ENCODE measurements at places on chromosomes 1 and 21. TPM values are rescaled to one million over a fixed set of nuclear protein-coding genes. Genes with fewer than 3 reads are reported as not detected.

Gene ENAH
- 0.43 TPM for total RNA-seq

DNA sequence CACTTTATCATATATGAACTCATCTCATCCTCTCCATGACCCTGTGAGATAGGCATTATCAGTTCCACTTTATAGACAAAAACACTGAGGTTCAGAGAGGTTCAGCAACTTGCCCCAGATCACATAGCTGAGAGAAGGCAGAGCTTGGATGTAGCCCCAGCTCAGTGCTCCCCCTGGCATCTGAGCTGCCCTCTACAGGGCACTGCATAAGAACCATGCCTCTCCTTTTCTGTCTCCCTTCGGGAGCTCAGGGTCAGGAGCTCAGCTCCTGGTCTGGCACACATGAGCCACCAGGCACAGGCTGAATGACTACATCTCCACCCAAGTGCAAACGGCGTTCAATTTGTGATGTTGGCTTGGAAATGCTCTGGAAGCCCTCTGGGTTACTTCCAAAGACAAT, 16.9 kb downstream of the RAB7B start:
- no peak for DNase-seq

Gene HSD3B2
- total RNA-seq = not detected

DNA sequence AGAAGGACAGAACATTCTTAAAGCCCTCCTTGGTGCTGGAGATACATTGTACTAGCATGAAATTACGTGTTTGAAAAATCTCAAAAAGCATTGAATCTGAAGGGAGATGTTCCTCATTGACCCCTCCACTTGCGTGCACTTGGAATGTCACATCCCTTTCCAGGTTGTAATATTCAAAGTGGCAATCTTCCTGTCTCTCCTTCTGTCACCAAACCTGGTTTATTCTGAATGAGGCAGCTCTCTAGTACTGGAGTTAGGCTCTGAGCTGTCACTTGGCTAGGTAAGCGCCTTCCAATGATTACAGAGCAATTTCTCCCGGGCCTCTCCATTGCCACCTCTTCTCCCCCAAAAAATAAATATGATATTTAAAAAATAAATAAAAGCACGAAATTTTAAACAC, 855 bp downstream of the DSCAM start:
- no peak for DNase-seq

DNA sequence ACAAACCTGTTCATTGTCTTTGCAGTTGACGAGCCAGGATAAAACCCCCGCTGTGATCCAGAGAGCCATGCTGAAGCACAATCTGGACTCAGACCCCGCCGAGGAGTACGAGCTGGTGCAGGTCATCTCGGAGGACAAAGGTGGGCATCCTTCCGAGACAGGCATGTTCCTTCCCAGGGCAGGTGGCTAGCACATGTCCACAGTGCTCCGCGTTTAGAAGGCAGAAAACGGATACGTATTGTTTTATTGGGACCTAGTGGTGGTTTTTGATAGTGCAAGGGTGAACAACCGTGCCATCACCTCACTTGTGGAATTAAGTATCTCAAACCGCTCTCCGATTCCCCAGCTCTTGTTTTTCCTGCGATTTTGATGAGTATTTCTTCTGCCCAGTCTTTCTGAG, 115.3 kb downstream of the COLGALT2 start:
- DNase-seq = no peak

DNA sequence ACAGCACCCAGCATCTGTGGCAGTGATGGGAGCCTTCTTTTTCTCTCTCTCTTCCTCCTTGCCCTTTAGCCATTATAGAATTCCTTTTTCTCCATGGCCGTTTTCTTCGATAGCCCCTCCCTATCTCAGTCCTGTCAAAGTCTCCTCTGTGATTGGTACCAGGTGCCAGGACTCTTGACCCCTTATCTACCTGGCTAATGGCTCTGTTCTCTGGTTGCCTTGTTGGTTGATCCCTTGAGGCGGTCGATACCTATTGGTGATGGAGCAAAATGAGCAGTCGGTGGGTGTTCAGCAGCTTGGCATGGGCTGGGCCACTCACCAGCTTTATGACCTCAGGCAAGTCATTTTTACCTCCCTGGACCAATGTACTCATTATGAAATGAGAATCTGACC, 2.0 kb downstream of the ATF3 start:
- no peak for DNase-seq

Gene RPS6KA1
- total RNA-seq = 163 TPM

GRCh38 chr1:216785737-216786136, 62.5 kb upstream of the ESRRG start:
- DNase-seq = no peak

- no peak for DNase-seq
Observed at GRCh38 chr1:218424502-218424901, 79.4 kb downstream of the TGFB2 start.

DNA sequence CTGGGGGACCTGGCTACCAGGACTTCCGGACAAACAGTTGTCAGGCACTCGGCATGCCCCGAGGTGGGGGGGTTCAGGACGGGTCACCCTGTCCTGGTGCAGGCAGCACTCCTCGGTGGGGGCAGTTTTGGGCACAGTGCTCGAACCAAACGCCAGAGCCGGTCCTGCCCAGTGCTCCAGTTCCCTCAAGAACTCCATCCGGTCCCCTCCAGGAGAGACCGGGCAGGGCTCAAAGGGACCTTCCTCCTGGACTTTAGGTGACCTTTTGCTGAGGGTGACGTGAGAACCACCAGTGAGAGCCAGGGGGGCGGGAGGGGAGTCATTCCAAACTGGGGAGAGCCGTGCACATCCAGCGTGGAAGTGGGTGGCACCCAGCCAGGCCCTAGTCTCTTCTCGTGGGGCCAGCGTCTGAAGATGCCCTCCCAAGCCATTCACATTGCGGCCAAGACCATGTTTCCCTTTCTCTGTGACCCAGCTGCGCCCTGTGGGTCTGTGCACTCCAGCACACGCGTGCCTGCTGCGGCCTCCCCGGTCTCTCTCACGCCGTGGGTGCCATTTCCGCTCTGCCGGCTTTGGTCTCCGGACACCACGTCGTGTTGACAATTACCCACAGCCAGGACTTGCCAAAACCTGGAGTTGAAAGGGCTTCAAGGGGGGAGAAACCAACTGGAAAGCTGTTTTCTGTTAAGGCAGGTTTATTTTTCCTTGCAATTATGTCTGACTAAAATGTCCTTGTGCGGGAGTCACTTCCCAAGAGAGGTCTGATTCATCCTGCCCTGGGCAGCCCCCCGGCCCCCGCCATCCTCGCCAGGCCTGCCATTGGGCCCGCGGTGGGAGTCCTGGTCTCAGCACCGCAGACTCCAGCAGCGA, 178.8 kb upstream of the ARHGEF16 start:
- DNase-seq = no peak

- no peak for DNase-seq
Observed at GRCh38 chr1:183734543-183735036, 70.3 kb upstream of the RGL1 start.

DNA sequence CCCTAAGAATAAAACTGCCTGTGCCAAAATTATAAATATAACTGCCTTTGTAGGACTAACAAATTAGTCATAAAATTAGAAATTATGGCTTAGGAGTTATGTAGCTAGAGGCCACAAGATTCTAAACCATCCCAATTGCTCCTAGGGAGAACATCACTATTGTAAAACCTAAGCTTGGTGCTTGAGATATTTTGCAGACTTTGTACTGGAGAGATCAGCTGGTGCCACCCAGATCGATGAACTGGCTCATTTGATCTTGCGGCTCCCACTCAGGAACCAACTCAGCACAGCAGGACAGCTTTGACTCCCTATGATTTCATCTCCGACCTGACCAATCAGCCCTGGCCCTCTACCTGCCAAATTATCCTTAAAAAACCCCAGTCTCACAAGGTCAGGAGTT, 30.6 kb downstream of the HHAT start:
- DNase-seq = no peak

Gene GNAT2
- total RNA-seq = 0.23 TPM

Gene IL6R
- 5.7 TPM for total RNA-seq

- DNase-seq = no peak
Observed at GRCh38 chr1:35470977-35471613, 86.1 kb downstream of the KIAA0319L start.

DNA sequence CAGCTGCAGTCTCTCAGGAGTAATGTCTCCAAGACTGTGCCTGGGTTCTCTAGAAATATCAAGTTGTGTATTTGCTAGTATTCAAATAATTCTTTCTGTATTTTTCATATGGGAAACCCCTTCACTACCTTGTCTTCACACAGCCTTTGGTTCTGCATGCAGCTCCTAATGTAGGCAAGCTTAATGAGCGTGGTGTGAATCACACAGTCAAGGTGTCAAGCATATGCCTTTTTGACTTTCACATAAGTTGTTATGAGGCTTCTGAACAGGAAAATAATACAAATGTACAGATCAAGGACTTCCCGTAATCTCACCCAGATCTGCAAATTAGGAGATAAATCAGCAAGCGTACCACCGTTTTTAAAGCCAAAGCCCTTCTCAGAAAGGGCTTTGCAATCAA, at the start of gene FCRL3:
FCRL3 (minus strand) TSS at position 38 of the 400 bp plus-strand sequence. CDS start 280 bp downstream, outside the sequence.
- no peak for DNase-seq

- no peak for DNase-seq
Observed at GRCh38 chr1:176055398-176055797, 151.7 kb downstream of the COP1 start.

GRCh38 chr21:36783612-36784374, 84.9 kb downstream of the SIM2 start:
- DNase-seq = no peak

Gene P3R3URF
- not detected for total RNA-seq

Gene USH2A
- not detected for total RNA-seq

GRCh38 chr1:237779356-237779755, 111.4 kb downstream of the ZP4 start:
- no peak for DNase-seq

DNA sequence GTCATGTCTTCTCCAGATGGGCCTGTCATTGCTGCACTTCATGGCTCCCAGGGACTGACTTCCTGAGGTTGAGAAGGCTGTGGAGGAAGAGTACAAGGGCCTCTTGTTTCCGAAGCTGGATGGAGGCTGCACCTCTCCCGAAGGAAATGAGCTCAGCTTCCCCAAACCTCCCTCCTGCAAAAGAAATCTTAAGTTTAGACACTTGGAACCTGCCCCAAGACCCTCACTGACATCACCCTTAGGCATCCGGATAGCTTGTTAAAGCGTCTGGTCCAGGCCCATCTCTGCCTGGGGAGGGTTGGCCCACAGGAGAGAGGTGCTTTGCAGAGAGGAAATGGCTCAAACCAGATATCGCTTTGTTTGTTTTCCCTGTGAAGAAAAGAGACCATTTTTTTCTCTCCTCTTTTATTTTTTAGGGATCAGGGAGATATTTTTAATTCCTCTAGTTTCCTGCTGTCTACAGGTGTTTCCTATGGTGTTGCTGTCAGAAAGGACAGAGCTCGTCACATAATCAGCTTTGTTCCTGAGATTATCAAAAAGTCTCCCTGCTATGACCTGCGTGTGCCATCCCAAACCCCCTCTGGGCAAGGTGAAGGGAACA, 25.0 kb downstream of the RCSD1 start:
- no peak for DNase-seq

DNA sequence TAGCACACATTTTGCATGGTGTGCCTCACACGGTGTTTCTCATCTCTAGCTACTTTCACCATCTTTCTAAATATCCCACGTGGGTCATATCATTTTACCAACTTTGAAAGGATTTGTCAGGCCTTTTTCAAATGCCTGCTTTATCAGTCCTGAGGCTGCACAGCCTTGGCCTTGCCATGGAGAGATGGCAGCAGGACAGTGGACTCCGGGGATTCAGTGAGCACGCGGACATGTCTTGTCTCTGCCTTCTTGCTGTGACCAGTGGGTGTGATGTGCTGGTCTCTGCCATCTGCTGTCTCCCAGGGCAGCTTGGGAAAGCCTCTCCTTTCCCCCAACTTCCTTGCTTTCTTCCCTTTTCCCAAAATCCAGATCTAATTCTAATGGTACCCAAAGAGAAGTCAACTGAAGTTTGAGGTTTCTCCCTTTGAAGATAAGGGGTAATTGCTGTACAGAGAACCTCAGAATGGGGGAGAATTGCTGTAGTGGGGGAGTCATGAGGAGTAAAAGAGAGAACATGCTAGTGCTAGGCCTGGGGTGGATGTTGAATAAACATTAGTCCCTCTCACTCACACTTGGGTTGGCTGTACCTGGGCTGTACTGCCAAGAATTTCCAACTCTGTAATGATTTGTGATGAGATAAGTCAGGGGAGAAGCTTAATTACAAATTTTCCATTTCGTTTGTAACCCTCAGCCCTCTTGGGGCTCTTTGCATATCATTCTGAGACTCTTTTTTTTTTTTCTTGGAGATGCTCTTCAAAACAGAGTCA, 99.5 kb downstream of the GALNT2 start:
- no peak for DNase-seq

DNA sequence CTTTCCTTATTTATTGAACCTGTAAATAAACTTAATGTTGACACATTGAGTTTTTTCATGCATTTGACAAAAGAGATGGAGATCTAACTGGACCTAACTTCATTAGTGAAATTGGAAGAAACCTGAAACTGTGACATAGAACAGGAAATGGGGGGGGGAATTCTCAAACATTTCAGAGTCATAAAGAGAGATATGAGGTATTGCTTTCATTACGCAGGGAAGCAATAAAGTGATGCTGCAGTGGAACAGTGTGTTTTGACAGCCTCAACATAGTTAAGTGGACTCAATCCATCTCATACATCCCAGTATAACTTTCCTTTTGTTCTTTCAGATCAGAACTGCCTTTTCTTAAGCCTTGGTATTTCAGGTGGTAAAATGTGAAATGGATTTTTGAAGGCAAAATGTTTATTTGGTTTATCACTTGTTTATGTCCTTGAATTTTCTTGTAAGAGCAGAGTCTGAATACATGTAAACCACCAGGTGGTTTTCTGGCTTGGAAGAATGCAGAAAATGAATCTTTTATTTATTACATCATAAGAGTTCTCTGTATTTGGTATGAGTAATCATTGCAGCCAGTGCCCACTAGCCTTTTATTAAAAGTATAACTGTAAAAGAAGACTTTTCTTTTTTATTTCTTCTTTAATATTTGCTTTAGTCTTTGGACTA, 132.5 kb downstream of the ZNF326 start:
- DNase-seq = no peak

Gene LENEP
- total RNA-seq = 2.3 TPM

GRCh38 chr1:54701996-54702395, 13.7 kb upstream of the TTC4 start:
- no peak for DNase-seq

DNA sequence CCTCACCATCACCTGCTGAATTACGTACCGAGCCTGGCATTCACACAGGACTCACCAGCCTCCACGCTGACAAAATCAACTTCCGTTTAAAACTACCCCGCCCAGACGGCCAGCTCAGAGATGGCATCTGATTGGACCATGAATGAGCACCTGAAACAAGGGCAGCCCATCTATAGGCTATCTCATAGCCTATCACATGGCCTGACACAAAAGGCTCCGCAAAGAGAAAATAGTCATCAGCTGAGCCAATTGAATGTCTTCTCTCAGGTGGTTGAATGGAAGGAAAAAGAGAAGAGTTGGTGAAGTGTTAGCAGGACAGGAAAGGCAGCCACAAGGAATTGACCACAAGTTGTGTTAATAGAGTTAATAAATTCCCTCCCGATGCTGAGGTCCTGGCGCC, 50.6 kb upstream of the ZC3H12A start:
- DNase-seq = no peak

GRCh38 chr21:25462517-25462971, 144.7 kb downstream of the MRPL39 start:
- DNase-seq = no peak
